Stimulated activated CD8-positive, alpha-beta memory T cell treated with anti-CD3 and anti-CD28 coated beads, Interleukin-15, amount 100 ng/mL, for 4 hours (primary cell): ENCODE measurements at places on chromosomes 5 and 9.

- DNase-seq: no peak
Observed at GRCh38 chr9:110260911-110261310, 4.6 kb upstream of the TXN start.

DNA sequence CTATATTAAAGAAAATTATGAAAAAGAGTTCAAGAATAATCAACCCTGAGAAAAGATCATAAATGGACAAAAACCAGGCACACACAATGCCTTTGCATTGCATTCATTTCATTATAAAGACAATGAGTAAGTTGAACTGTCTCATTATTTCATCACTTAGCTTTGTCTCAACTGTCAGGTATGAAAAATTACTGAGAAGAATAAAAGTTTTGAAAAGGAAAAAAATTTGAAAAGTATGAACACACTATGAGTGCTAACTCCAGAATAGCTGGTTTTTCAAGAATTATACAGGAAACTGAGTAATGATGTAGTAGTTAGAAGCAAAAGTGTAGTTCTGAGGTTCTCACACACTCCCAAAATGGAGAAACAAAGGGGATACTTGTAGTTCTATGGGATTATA lies 16.3 kb upstream of the ANXA1 start:
- no peak for DNase-seq

DNA sequence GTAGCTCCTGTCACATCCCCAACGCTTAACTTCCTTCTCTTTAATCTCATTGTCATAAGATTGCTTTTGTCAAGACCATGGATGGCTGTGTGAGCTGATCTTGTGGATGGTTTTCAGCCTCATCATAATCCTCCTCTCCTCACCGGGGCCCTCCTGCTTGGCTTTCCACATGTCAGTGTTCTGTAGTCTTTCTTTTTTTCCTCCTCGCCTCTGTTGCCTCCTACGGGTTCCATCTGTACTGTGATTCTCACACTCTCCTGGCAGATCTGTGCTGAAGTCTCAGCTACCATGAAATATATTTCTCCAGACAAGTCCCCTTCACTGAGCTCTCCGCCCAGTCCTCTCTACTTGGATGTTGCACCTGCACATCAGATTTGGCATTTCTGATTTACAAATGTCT lies 34.9 kb upstream of the FAM120AOS start:
- DNase-seq: no peak

DNA sequence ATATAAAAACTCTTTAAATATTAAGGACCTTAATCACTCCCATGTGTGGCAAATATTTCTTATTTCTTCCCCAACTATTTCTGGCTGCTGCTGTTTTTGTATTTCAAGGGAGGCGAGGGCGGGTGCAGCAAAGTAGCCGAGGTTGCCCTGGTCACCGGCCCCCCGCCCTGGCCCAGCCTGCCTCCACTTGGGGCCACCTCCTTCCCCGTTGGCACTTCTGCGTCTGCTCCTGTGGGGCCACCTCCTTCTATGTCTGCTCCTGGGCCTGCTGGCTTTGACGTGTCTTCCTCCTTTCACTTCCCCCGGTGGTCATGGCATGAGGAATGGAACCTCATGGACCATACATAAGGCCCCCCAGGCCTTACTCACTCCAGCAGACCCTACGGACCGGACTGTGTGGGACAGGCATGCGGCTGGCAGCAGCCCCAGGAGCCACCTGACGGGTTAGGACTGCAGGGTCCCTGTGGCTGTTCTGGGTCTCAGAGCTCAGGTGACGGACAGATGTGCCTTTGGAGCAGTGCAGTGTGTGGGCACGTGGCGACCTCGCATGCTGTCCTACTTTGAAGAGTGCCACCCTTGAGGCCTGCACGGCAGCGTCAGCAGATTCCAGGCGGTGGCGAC lies 5.8 kb upstream of the ENTPD8 start:
- no peak for DNase-seq

DNA sequence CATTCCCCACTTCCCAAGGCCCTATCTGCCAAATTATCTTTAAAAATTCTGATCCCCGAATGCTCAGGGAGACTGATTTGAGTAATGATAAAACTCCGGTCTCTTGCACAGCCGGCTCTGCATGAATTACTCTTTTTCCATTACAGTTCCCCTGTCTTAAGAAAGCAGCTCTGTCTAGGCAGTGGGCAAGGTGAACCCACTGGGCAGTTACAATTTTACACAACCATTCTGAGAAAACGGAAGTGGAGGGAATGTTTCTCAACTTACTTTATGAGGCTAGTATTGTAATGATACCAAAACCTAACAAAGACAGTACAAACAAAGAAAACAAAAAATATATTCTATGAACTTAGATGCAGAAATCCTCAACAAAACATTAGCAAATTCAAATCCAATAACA lies 100.0 kb downstream of the MCTP1 start:
- no peak for DNase-seq

DNA sequence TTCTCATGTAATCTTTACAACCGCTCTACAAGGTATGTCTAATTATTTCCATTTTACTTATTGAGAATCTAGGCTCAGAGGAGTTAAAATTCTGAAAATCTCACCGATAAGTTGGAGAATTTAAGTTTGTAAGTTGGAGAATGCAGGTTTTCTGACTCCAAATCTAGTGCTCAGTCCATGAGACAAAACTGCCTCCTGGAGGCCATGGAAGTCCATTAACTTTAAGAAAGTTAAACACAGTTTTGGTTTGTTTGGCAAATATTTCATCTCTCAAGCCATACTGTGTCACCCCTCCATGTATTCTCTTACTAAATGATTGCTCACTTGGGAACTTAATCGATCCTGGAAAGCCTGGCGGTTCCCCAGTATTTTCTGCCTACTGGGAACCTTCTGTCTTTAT lies 52.6 kb downstream of the INIP start:
- no peak for DNase-seq

GRCh38 chr5:36403632-36404311 lies 102.1 kb upstream of the RANBP3L start:
- no peak for DNase-seq

- DNase-seq: no peak
Observed at GRCh38 chr9:119221276-119221675, 148.0 kb downstream of the BRINP1 start.

- DNase-seq: no peak
Observed at GRCh38 chr5:75823811-75824210, 106.6 kb upstream of the POC5 start.

GRCh38 chr9:91131433-91131839 lies 230.3 kb downstream of the AUH start:
- peak; percentile 27 for DNase-seq

GRCh38 chr5:143229896-143230675 lies 173.4 kb downstream of the NR3C1 start:
- no peak for DNase-seq

DNA sequence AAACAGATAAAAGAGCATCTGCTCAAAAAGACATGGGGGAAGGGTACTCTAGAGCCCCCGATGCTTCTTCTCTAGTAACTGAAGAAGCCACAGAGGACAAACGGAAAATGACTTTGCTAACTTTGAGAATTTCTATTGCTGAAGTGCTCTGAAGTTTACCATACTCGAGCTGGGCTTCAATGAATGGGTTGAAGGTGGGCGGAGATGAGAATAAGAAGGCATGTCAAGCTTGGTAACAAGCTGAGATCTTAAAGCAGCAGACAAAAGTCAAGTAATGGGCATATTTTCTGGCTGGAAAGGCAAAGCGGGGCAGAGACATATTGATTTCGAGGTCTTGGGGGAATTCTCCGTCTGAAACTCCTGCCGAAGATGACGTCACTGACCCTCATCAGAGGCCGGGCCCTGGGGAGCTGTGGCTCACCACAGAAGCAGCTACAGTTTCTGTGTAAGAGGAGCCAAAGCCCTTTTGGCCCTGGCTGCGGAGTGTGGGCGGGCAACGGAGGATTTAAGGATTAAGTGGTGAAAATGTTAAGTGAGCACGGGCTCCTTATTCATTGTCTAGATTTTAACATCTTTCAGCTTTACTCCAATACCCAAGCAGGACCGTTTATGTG lies 115.8 kb upstream of the SLIT3 start:
- DNase-seq: no peak

DNA sequence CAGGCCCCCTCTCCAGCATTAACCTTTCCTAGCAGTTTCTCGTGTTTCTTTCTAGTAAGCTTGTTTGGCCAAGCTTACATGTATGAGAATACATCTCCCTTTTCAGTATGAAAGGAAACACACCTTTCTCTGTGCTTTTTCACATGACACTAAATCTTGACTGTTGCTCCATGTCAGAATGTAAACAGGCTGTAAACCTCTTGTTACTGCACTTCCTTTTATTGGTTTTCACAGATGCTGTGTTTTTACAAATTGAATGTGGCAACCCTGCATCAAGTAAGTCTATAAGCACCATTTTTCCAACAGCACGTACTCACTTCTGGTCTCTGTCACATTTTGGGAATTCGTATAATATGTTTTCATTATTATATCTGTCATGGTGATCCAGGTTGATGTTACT lies 2.2 kb upstream of the CANX start:
- no peak for DNase-seq
